ENCODE measurements at places on chromosomes 11 and 22.
A peak's percentile ranks its signal among the peaks of the same experiment; 100 is the strongest.

- no peak for DNase-seq
Observed at GRCh38 chr11:17396598-17397310, 8.3 kb upstream of the KCNJ11 start.

DNA sequence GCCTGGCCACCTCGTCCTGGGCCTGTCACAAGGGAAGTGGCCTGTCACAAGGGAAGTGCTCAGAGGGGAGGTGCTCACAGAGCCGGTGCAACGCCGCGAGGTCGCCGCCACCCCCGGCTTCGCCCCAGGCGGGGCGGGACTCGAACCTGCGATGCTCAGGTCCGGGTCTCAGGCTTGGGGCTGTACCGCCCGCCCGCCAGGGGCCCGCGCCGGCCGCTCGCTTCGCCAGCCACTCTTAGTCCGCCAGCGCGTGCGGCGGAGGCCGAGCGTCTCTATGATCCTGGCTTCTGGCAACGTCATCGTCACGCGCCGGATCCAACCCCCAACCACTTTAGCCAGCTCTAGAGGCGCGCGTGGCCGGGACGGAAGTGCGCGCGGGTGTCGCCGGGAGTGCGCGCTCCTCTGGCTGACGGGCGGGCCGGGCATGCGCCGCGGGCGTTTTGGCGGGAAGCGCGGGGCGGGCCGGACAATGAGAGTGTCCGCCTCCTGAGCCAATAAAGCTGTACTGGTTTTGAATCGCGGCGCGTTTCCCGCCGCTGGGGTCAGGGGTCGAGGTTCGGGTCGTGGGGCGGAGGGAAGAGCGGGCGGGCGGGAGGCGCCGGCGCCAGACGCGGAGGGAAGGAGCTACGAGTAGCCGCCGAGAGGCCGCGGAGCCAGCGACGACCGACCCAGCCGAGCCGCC lies at the start of gene TRMT2A:
TSS of gene TRMT2A (minus strand) at position 276 of the 682 bp plus-strand sequence. CDS start 320 bp downstream, outside the sequence.
- DNase-seq: peak; percentile 96

- no peak for DNase-seq
Observed at GRCh38 chr11:133790995-133791394, 54.3 kb downstream of the SPATA19 start.

- no peak for DNase-seq
Observed at GRCh38 chr11:119993722-119994121, 144.2 kb downstream of the TRIM29 start.

DNA sequence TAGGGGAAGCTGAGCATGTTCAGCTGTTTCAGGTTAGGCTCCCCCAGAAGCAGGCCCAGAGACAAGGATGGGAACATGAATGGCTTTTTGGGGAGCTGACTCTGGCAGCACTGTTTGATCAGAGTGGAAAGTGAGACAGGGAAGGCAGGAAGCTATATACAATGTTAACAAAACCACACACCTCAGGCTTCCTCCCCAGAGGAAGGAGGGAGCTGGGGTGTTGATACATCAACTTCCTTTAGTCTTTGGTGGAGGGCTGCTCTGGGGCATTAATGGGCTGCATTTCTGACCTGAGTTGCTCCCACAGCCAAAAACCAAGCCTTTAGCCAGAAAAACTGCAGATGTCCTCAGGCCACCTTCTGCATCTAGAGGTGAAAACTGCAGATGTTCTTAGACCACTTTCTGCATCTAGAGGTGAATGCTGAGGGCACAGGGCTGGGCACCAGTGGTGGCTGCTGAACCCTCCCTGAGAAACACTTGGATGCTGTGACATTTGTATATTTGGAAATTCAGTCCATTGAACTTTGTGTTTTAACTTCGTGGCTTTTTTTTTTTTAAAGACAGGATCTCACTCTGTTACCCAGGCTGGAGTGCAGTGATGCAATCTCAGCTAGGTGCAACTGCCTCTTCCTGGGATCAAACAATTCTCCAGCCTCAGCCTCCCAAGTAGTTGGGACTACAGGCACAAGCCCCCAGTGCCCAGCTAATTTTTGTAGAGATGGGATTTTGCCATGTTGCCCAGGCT lies 49.9 kb downstream of the KIAA1671 start:
- no peak for DNase-seq

DNA sequence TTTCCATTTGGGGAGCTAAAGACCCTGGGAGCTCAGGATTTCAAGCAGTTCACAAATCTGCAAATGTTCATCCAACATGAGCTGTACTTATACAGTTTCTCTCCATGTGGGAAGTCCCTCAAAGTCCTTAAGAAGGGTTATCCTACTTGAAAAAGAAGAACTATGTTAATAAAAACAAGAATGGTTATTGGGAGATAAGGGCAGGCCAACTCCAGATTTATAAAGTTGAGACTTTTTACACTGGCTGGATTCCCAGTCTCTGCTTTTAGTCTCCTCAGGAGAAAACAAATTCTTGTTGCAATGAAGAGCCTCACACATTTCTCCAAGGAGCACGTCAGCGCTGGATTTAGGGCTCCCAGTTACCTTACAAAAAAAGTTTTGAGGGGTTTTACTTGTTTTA lies 34.2 kb upstream of the CTTN start:
- DNase-seq: no peak

GRCh38 chr22:27754888-27755480 lies 46.6 kb downstream of the MN1 start:
- DNase-seq: no peak

DNA sequence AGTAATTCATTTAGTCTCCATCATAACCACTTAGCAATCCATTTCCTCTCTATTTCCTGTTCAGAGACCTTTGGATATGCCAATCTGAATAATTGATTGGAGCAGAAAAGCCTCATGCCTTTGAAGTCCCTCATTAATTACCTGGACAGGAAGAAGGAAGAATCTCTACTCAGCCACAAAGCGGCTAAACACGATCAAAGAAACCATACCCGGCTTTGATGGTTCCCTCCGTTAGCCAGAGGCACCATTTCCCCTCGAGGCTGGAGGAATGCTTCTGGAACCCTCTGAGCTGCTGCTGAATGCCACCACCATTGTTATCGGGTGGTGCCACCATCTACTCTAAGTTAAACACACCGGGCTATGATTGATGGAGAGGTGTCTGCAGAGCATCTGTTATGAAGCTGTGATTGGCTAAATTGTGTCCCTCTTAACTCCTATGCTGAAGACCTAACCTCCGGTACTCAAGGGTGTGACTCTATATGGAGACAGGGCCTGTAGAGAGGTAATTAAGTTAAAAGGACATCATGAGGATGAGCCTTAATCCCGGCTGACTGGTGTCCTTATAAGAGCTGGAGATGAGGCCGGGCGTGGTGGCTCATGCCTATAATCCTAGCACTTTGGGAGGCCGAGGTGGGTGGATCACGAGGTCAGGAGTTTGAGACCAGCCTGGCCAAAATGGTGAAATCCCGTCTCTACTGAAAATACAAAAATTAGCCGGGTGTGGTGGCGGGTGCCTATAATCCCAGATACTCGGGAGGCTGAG lies 168.6 kb downstream of the CTTN start:
- no peak for DNase-seq

- no peak for DNase-seq
Observed at GRCh38 chr11:26780376-26781085, 58.7 kb upstream of the SLC5A12 start.

DNA sequence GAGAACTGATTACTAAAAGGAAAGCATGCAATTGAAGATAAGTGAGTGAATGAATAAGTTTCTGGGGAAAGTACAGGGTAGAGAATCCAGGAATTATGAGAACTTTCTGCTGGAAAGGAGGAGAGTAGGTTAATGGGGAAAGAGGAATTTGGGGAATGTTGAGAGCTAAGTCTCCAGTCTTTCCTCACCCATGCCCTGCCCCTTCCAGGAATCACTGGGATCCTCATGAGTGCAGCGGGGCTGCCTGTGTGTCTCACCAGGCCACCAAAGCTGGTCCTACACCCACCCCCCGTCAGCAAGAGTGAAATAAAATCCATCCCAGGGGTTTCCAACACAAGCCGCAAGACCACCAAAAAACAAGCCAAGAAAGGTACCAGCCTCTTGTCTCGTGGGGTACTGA lies 17.0 kb downstream of the DTX4 start:
- no peak for DNase-seq

- DNase-seq: no peak
Observed at GRCh38 chr11:33936725-33937604, 45.1 kb upstream of the LMO2 start.

DNA sequence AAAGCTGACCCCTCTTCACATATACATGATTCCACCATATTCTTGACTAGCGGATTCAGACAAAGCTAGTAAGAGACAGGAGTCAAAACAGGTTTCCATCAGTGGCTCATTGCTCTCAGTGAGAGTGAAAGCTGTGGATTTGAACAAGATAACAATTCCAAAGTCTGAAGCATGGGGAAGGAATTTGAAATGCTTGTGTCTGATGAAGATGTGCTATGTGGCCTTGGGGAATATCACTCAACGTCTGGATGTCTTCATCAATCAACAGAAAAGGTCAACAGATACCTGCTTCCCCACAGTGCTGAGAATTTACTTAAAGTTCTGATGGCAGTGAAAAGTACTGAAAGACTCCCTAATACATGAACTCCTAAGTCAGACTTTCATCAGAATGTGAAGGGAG lies 46.9 kb upstream of the SESN3 start:
- DNase-seq: no peak

GRCh38 chr22:37314315-37315074 lies 32.2 kb downstream of the CYTH4 start:
- DNase-seq: peak; percentile 42

DNA sequence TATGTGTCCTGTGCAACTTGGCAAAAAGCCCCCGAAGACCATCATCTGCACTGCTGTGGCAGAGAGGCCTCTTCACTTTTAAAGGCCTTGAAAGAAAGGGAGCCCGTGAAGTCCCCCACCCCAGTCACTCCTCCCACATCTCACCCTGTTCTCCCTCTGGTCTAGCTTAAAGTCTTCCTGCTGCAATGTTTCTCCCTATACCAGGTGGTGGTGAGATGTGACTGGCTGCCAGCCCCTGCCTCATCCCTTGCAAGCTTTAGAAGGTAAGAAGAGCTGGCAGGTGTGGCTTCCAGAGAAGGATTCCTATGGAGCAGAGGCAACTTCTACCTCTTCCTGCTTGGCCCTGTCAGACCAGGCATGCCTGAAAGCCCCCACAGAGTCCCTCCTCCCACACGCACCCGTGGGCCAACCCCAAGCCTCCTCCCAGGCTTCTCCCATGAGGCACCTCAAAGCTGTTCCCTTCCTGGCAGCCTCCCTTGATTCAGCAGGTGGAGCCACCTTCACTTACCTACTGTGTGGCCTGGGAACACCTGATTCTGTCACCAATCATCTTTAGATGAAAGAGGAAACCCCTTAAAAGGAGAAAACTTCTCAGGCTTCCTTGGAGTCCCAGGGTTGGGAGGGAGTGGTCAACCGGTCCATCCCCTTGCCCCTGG lies 4.0 kb upstream of the TRIM29 start:
- DNase-seq: no peak

DNA sequence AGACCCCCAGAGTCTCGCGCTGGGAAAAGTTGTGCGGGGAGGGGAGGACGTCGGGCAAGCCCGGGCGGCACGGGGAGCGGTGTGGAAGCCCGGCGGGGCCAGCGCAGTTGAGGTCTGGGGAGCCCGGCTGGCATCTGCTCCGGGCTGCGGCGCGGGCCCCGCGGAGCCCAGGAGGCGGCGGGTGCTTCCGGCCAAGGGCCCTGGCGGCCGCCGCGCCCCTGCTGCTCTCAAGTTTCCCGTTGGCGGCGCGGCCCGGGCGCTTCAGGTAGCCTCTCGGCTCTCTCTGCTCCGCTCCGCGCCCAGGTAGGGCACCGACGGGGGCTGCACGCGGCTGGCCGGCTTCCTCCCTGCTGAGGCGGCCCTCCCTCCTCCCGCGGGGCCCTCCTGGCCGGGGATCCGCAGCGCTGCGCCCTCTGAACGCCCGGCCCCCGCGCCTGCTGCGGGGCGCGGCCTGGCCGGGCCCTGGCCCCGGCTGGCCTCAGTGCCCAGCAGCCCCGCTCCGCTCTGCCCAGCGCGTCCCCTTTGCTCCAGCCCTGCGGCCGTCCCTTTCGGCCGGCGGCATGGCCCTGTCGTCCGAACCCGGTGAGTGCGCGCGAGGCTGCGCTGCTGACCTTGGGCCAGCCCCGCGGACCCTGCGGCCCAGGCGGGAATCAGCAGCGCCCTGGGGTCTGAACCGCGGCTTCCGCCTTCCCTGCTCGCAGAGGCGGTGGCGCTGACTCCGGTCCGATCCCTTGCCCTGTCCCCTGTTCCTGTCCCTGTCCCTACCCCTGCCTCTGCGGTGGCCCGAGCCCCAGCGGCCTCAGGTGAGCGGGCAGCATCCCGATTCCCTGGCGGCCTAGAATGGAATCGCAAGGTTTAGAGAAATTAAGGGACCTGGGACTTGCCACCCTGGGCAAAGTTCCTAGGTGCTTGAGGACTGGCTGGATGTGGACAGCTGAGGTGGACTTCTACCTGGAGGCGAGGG lies 4.3 kb upstream of the AMPD3 start:
- peak; percentile 45 for DNase-seq

Data from T-helper 17 cell (primary cell).